ENCODE measurements at places on chromosomes 4 and X. TPM values are rescaled to one million over a fixed set of nuclear protein-coding genes. Genes with fewer than 3 reads are reported as not detected.

DNA sequence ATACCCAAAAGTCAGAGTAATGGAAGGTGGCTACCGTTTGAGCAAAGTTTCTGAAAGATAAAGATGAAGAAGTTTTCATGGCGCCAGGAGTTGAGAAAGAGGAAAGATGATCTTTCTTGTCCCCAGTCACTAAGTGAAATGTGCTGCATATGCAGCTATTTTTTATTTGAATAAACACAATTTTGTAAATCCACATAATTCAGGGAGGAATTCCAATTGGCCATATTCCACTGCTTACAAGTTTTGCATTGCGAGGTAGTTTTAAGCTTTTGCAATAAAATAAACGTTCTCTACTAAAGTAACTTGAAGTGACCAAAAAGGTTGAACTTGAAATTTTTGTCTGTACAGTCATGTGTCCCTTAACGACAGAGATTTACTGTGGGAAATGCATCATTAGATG, 139.3 kb upstream of the VCX2 start:
- no peaks in the 10 kb centered on the region for H3K4me1 ChIP-seq
- no peak for DNase-seq
- peaks cover 4% of the 10 kb centered on the region for H3K36me3 ChIP-seq
- no peak overlapping the region for H3K4me3 ChIP-seq
- no peak overlapping the region for H3K27ac ChIP-seq
- H3K27me3 ChIP-seq, result no peaks in the 10 kb centered on the region

- DNase-seq, result no peak
- peaks cover 7% of the 10 kb centered on the region for H3K27me3 ChIP-seq
- H3K4me1 ChIP-seq, result peaks cover 11% of the 10 kb centered on the region
- no peak overlapping the region for H3K4me3 ChIP-seq
- no peaks in the 10 kb centered on the region for H3K36me3 ChIP-seq
Observed at GRCh38 chrX:69158166-69158980, 6.9 kb downstream of the PJA1 start.

GRCh38 chr4:131002132-131002531, 1906.2 kb downstream of the C4orf33 start:
- no peak for DNase-seq
- no peak overlapping the region for H3K4me3 ChIP-seq
- H3K36me3 ChIP-seq, result peaks cover 4% of the 10 kb centered on the region
- H3K4me1 ChIP-seq, result no peaks in the 10 kb centered on the region

DNA sequence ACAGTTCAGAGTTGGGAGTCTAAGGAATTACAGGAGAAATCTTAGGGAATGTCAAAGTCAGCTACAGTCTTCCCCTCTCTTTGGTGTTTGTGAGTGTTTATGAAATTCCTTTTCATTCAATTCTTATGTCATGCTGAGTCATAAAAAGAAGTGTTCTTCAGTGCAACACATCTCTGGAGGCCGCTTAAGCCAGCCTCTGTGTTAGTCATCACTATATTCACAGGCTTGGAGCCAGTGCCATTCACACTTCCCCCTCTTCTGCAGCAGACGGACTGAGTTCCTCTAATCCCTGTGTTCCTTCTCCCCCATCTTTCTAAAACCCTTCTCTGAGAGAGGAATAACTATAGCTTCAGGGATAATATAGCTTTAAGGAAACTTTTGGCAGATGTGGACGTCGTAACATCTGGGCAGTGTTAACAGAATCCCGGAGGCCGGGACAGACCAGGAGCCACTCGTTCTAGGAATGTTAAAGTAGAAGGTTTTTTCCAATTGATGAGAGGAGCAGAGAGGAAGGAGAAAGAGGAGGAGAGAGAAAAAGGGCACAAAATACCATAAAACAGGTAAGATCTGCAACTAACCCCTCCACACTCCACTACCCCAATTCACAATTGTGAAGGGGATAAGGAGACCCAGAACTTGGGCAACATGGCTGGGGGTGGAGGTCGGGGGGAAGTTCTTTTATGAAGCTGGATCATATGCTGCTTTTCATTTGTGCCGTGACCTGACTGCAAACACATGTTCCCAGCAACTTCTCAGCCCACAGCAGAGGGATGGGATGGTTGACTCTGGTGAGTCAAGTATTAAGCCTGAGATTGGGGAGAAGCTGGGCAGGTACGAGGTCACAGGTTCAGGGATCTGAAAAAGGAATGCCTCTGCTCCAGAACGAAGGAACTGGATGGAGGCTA, at the start of gene SRPX2:
TSS of gene SRPX2 (plus strand) at position 244 of the 905 bp plus-strand sequence. CDS start 2,124 bp downstream, outside the sequence.
- DNase-seq, result no peak
- peaks cover 45% of the 10 kb centered on the region for H3K27me3 ChIP-seq
- H3K4me3 ChIP-seq, result no peak within 1 kb of the TSS
- no peaks in the 10 kb centered on the region for H3K36me3 ChIP-seq
- no peak within 1 kb of the TSS for H3K27ac ChIP-seq

DNA sequence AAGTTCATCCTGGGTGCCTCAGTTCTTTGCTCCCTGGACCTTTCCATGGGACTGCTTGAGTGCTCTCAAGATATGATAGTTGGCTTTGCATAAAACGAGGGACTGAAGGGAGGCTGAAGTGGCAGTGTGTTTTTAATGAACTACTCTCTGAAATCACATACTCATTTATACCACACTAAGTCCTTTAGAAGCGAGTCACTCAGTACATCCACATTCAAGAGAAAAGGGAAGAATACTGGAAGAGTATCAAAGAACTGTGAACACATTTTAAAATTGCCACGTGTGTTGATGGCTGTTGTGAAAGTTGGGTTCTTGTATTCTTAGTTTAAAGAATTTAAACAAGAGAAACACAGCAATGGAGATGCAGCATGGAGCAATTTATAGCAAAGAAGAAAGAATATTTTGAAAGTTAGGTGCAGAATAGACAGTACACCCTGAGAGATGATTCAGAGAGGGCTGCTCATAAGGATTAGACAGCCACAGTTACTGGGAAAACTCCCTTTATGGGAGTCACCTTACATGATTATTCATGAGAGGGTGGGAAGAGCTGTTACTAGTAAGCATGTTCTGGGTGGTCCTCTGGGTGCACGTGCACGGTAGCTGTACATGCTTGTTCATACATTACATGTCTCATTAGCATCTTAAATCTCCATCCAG, 380.7 kb downstream of the ADGRL3 start:
- H3K36me3 ChIP-seq, result peaks cover 4% of the 10 kb centered on the region
- H3K4me1 ChIP-seq, result no peaks in the 10 kb centered on the region
- no peak overlapping the region for H3K27ac ChIP-seq
- no peaks in the 10 kb centered on the region for H3K27me3 ChIP-seq
- no peak overlapping the region for H3K4me3 ChIP-seq
- no peak for DNase-seq

DNA sequence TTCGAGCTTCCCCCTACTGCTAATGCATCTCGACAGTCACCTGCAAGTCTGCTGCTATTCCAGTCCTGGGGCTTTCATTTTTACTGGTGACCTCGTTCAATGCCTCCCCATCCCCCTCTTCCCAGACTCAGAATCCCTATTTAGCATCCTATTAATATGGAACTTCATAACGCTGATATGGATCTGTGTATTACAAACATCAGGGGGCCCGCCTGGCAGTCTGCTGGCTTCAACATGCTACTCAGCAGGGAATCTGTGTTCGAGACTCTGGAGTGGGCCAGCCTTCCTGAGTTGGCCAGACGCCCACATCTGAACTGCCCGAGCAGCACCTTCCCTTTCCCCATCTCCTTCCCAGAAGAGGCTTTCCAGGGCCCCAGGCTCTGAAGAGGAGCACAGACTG, 173.9 kb upstream of the PPARGC1A start:
- no peak overlapping the region for H3K4me3 ChIP-seq
- H3K27ac ChIP-seq, result no peak overlapping the region
- H3K27me3 ChIP-seq, result no peaks in the 10 kb centered on the region
- DNase-seq, result no peak
- H3K36me3 ChIP-seq, result no peaks in the 10 kb centered on the region

DNA sequence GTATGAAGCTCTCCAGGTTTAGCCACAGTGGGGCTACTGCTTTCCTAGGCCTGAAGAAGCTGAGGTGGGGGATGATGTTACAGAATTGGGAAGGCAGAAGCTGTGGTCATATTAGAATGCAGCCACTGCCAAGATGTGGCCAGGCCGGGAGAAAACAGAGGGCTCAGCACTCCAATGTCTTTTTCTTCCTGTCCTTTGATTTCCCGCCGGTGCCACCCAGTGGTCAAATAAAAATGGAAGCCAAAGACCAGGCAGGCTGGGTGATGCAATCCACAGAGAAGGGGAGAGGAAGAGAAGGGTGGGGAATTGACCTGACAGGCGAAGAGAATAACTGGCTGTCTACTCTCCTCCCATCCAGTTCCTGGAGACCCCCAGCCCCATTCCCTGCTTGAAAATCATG, 94.9 kb upstream of the SHISA3 start:
- DNase-seq, result no peak
- H3K4me1 ChIP-seq, result no peaks in the 10 kb centered on the region
- H3K36me3 ChIP-seq, result no peaks in the 10 kb centered on the region
- H3K4me3 ChIP-seq, result no peak overlapping the region

DNA sequence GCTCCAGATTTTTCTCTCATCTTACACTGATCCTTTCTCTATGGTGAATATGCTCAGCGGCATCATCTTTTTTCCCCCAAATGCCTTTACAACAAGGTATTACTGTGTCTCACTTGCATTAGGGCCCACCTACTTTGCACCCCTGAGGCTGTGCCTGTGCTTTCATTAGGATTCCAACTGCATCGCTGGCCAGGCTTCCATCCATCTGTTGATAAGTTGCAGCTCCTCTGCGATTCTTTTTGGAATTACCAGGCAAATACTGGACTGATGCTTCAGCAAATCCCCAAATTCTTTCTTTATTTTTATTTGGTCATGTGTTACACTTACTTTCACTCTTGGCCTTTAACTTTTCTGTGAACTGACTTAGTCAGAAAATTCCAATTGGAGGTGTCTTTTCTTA, 77.3 kb downstream of the AFF2 start:
- no peak overlapping the region for H3K27ac ChIP-seq
- no peak overlapping the region for H3K4me3 ChIP-seq
- no peak for DNase-seq
- H3K27me3 ChIP-seq, result peaks cover 15% of the 10 kb centered on the region

- H3K27me3 ChIP-seq, result no peaks in the 10 kb centered on the region
- DNase-seq, result no peak
- no peak overlapping the region for H3K4me3 ChIP-seq
- peaks cover 10% of the 10 kb centered on the region for H3K36me3 ChIP-seq
Observed at GRCh38 chr4:133995243-133995960, 206.2 kb downstream of the PABPC4L start.

Gene LINC00632
- total RNA-seq, result not detected

Gene NLGN4X
- not detected for total RNA-seq

Gene PF4V1
- total RNA-seq, result not detected

Measured in natural killer cell treated with Interleukin-12 subunit alpha and Interleukin-12 subunit beta and Interleukin-15 and Interleukin-18, amount 100 ng/mL, for 72 hours (primary cell).